ENCODE measurements at places on chromosomes 2 and 18.

DNA sequence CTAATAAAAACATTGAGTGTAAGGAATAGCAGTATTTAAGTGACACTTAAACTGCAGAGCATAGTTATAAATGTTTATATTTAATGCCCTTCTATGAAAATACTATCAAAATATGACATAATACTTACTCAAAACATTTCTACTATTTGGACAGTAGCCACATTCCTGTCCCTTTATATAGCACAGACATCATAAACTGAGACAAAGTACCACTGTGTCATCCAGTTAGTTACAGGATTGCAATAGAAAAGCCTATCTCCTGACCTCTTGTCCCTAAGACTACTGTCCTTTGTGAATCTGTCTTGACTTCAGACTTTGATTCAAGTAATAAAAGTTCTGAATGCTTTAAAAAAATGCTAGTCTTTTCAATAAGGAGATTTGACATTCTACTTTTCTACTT, 1528.5 kb upstream of the NXPH2 start:
- DNase-seq: no peak

DNA sequence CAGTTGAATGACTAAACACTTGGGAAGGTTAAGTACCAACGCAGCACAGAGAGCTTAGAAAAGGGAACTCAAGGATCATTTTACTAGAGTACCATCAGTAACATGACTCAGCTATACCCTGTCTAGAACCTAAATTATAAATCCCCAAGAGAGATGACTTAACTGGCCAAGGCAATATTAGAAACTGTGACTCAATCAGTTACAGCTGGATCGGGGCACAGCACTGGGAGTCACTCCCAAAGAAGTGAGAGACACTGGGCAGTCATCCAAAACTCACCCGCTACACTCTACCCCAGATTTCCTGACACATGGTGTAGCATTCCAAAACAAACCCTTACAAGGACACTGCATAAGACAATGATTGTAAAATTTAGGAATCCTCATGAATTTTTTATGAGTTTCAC, 17.7 kb downstream of the IWS1 start:
- no peak for DNase-seq

DNA sequence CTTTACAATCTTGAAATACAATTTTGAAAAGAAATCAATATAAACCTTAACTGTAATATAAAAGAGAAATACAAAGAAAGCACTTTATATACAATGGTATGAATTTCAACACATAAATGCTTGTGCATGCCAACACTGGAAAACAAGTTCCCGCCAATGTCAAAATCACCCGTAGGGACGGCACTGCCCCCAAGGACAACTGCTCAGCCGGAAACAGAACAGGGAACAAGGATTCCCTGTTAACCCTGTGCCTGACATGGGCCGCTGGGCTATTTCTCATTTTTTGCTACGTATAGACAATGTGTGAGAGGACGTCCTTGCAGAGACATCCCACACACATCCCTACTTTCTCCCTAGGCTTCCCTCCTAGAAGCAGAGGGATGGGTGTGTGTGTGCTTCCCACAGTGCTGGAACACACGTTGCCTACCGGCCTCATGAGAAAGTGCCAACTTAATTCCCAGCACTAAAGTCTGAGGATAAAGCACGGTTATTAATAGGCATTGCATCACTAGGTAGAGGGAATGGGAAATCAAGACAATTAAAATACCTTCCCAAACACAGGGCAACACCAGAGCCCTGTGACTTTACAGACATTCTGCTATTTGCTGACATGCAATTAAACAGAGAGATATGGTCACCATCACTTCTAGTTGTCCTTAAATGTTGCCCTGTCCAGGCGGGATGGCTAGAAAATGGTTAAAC, 14.4 kb downstream of the AFG3L2 start:
- DNase-seq: no peak

DNA sequence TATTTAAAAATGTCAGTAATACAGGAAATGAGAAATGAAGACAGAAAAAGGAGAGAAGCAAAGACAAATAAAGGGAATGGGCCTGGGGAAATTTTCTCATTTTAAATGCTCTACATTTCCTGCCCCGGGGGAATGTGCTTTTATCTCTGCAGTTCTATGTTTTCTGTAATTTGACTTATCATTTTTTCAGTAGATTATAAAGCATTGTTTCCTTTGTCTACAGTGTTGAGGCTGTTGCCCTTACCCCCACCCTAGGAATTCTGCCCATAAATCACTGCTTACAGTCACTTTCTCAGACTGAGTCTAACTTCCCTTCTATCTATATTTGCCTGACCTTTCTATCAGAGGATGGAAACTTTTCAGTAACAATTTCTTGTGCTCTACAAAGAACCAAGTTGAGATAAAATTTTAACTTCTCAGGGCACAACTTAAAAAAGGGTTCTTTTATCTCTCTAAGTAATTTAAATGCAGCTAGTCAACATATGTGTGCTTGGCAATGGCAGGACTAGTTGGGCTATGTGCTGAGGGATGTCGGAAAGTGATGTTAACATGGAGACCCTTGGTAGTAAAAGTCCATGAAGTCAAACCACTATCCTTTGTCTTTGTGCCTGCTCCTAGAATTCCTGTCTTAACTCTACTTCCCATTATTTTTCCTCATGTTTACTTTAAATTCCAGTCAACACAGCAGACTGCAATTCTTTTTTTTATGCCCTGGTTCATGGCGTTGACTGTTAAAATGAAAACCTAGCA, 146.5 kb upstream of the MMADHC start:
- DNase-seq: no peak

DNA sequence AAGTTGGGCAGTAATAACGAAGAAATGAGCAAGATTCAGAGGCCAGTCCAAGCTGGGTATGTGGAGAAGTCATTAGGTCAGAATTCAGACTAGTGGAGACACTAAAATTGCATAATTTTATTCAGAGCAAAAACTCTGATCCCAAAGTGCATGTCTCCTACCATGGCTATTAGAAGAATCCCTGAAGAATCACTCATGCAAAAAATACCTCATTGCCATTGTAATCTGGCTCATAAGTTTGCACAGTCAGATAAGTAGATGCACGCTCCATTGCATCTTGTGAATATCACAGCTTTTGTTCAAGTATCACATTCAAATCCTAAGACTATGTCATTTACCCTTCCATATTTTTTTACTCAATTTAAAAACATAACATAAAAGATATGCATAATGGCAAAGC, 692.2 kb upstream of the KLHL29 start:
- no peak for DNase-seq

DNA sequence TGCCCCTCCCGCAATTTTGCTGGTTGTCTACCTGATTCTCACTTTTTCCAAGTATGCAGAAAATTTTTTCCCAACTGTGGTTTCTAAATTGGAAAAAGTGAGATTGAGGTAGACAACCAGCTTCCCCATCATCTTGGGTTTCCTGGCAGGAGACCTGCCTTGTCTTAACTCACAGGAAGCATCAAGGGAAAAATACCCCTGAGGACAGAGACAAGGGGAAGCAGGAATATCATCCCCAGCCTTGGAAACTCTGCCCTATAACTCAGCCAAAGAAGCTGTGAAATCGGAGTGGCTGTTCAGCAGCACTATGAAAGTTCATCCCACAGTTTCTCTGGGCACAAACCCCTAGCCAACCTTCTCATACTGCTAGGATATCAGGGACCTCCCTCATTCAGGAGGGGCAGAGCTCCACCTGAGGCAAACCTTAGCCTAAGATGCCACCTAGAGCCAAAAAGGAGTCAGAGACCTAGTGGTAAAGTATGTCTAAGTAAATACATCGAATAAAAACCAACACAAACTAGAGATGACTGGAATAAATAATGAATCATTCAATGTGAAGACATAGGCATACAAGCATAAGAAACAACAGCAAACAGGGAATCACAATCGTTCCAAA, 68.2 kb downstream of the ZSWIM2 start:
- no peak for DNase-seq
